ENCODE measurements at places on chromosomes 4 and X.

DNA sequence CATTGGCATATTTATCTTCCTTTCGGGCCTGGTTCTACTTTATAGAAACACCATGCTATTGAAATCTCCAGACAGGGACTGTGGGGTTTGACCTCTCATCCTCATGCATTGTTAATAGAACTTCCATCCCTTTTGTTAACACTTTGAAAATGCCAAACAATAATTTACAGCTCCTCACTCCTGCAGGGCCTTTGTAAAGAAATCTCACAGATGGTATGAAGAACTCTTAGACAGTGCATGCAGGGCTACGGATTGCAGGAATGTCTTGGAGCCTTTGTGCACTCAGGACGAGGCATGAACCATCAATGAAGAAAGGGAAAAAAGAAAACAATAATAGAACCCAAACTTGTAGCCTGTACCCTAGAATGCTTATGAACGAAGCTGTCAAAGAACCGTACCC, 92.8 kb upstream of the TMEM47 start:
- DNase-seq: no peak

DNA sequence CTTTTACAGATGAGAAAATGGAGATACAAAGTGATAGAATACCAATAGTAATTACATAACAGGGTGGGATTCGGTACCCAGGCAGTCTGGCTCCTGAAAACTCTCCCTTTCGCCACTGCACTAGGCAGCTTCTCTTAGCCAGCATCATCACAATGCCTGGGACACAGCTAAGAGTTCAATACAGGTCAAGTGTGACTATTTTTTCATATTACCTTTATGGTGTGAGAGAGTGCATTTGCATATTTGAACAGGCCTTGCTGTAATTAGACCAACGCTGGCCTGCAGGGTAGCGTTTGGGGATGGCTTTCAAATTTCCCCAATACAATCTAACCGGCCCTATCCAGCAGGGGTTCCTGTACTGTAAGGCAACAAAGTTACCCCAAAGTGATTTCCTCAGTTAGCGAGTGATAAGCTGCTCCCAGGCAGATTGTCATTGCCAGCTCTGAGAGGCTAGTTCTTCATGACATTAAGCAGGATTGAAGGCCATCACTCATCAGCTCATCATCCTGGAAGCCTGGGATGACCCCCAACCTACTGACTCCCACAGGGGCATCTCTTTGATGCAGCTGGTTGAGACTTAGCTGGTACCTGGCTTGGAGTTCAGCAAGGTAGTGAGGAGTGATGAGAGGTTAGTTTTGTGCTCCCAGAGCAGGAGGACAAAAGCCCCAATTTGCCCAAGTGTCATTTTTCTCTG, 836.8 kb upstream of the LCORL start:
- no peak for DNase-seq

- DNase-seq: no peak
These were observed 68.2 kb upstream of the TMEM33 start for GRCh38 chr4:41866799-41867677.

- no peak for DNase-seq
These were observed 48.7 kb upstream of the PHOX2B start for GRCh38 chr4:41797260-41797659.

GRCh38 chr4:125849869-125850268, 535.1 kb downstream of the FAT4 start:
- no peak for DNase-seq

GRCh38 chrX:37854148-37854547, 6.8 kb upstream of the DYNLT3 start:
- DNase-seq: no peak

DNA sequence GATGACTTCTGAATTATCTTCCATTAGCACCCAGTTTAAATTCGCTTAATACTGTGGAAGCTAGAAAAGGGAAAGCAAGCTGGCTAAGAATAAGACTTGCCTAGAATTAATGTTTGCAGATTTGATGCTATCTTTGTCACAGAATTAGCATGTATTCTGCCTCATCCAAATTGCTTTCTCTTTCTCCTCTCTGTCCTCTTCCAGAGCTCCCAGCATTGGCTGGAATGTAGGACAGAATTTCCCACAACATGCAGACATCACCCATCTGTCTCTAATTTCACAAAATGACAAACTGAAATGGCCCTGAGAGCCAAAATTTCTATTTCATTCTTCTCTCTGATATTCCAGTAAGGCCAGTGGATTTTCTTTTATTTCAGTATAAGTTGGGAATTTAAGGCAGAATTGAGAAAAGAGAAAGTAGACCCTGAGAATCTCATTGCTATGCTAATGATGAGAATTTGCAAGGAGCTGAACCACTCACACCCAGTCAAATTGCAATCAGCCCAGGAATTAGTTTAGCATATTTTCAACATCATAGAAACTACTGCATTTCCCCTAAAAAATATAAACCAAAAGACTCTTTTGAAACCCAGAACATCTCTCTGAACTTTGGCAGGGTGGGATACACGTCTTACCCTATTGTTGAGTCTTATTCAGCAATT, 188.8 kb downstream of the RCHY1 start:
- no peak for DNase-seq
